ENCODE measurements at places on chromosomes 3 and 15.

DNA sequence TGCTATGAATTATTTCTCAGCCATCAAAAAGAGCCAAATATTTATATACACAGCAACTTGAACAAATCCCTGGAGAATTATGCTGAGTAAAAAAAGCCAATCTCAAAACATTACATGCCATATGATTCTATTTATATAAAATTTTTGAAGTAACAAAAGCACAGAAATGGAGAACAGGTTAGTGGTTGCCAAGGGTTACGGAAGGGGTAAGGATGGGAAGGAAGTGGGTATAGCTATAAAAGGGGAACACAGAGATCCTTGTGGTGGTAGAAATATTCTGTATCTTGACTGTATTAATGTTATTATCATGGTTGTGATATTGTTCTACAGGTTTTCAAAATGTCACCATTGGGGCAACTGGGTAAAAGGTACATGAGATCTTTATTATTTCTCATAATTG lies 62.3 kb upstream of the ASB14 start:
- ATAC-seq: no peak

DNA sequence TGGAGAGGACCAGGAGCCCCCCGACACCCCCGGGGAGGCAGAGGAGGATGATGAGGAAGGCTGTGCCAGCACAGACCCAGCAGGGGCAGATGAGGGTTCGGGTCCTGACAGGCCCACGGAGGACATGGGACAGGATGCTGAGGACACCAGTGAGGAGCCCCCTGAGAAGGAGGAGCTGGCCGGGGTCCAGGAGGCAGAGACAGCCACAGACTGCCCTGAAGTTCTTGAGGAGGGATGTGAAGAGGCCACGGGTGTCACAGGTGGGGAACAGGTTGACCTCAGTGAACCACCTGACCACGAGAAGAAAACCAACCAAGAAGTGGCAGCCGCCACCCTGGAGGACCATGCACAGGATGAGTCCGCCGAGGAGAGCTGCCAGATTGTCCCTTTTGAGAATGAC lies 909 bp downstream of the FGD5 start:
- ATAC-seq: peak; percentile 39

GRCh38 chr15:78148392-78149067 lies 632 bp upstream of the IDH3A start:
- peak; percentile 5 for ATAC-seq

DNA sequence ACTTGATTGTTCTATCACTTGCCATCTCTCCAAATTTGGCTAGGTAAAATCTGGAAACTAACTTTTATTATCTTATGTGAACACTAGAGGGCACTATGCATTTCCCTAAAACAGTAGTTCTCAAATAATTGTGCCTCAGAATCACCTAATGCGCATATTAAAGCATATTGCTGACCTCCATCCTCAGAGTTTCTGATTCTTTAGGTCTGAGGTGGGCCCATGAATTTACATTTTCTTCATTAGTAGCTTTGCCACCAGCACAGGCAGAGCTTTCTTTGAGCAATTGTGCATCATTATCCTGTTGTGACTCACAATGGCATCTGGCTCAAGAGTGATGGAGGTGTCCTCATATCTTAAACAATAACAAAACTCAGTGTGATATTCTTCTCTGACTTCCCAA lies 17.5 kb upstream of the BCHE start:
- no peak for ATAC-seq

- ATAC-seq: no peak
These were observed 203.3 kb downstream of the FEZF2 start for GRCh38 chr3:62169906-62170660.

- ATAC-seq: no peak
These were observed 40.7 kb upstream of the VILL start for GRCh38 chr3:37949866-37950265.

DNA sequence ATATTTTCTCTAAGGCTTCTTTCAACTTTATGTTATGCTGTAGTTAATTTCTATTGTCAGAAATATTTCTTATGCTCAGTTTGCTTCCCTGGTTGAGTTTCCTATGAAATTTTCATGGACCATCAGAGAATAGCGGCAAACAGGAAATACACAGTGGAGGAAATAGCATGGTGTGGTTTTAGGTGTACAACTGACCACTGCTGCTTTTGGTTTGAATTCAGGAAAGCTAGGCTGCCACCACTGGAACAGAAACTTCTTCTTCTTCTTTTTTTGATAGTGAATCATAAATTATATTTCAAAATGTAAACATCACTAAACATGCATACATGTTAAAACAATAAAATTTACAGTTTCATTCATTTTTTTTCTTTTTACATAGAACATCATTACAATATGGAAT lies 316.6 kb upstream of the TGFBR2 start:
- ATAC-seq: no peak

- no peak for ATAC-seq
These were observed 25.9 kb upstream of the UBE2E1 start for GRCh38 chr3:23779841-23780240.

- ATAC-seq: no peak
These were observed 55.7 kb upstream of the LMOD3 start for GRCh38 chr3:69178082-69178481.

DNA sequence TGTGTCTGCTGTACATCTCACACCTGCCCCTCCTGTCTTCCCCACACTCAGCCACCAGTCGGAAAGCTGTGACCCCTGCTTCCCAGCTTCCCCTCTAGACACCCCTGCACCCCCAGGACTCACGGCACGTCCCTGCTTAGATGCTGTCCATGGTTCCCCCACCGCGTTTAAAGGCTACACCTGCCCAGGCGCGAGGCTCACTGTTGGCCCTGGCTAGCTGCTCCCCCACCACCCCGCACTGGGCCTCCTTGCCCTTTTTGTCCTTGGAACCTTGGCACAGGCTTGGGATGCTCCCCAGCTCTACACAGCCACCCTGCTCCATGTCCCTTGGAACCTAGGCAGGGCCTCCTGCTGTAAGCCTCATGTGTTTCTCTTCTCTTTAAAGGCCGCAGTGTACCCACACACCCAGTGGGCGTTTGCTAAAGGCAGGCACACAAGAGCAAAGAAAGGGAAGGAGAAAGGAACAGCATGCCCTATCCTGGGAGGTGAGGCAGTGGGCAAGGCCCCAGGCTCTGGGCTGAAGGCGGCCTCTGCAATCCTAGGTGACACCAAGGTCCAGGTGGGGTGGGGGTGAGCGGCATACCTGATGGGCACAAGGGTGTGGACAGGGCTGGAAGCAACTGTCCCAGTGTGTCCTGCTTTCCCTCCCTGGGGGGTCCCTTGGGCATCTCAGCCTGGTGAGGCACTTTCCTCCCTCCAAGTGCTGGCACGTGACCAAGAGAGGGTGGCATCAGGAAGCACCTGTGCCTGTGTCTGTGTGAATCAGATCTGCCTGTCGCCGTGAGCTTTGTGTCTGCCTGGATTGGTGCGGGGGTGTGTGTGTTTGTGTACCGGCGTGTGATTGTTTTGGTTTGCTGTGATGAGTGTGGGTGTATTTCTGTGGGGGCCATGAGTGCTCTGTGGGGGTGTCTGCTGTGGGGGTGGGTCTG lies 54.4 kb downstream of the TPRA1 start:
- no peak for ATAC-seq

DNA sequence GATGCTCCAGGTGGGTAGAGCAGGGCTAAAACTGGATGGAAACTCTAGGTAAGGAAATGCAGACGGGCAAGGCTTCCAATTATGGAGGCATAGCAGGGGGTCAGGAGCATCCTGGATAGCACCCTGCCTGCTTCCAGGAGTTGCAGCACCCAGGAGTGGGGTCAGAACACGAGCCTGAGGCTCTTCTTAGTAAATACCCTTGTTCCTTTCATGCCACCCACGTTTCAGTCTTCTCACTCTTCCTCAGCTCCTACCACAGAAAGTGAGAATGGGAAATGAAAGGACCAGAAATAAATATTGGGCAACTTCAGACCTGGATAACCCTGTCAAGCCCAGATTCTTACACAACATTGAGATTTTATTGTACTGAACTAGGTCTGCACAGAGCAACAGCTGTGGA lies 16.4 kb downstream of the CCR1 start:
- ATAC-seq: peak; percentile 51

DNA sequence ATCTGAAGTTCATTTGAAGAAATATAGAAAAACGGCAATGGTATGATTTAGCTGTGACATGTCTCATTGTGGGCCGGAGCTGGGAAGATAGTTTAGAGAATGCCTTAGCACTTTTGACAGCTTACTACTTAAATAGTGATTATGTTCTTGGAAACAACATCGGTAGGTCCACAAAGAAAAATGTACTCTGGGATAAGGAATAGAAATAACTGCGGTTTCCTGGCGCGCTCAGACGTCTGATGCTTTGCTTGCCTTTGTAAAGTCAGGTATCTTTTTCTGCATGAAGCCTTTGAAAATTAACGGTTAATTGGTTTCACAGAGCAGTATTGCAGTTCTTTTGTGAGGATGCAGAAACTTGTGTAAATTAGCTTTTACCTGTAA lies 1.4 kb downstream of the USP3 start:
- ATAC-seq: no peak

DNA sequence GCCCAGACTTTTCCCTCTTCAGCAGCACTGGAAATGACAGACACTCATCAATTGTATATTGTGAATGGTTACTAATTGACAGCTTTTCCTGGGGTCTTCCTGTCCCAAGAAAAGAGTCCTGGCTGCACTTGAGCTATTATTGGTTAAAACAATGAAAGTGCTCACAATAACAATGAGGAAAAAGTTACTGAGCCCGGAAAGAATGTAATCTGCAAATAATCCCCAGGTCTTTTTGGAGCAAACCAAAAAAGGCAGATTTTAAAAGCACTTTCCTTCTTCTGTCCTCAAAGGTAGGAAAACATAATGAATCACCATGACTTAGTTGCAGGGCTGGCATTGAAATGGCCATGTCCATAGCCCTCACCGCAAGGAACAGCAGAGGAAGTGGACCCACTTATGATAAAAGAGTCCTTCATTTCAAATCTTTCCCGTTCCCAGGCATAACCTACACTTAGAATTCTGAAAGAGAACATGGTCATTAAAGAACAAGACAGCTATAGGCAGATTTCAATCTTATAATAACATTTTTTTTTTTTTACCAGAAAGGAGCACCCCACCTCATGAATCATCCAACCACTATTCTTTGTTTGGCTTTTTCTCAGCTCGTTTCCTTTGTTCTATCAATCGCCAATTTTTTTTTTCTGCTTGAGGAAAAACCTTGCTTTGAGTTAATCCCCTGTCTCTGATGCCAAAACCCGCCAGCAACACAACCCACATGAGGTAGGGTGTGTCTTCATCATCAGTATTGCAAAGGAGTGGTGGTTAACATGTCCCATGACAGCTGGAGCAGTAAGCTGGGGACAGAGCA lies 35.5 kb upstream of the ATP1B3 start:
- ATAC-seq: no peak

DNA sequence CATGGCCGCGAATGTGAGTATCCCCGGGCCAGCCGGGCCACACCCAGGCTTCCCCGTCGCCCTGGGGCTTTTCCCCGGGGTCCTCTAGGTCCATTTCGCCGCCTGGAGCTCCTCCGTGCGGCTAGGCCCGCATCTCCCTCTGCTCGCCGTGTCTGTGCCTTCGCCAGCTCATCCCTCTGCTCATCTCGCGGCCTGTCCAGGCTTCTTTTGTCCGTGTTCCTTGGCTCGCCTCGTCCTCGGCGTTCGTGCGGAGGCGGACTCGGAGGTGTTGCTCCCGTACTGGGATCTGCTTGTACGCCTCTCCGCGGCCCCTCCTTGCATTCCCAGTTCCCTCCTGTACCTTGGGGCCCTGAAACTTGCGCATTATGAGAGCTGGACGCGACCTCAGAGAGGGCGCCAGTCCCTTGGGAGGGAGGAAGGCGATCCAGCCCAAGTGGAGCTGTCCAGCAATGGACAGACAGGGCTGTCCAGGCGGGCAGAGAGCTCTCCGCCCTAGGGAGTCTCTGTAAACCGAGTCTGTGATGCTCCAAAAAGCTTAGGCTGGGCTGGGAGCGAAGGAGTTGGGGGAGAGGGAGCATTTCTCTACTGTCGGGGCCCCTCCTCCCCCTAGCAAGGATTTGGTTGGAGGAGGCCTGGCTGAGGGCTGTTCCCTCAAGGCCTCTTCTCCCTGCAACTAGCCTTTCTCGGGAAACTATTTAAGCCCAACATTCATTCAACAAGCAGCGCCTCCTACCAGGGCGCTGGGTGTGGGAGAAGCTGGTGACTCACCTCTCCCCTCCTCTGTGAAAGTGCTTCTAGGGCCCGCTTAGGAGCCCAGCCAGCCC lies 553 bp downstream of the TMEM43 start:
- no peak for ATAC-seq

DNA sequence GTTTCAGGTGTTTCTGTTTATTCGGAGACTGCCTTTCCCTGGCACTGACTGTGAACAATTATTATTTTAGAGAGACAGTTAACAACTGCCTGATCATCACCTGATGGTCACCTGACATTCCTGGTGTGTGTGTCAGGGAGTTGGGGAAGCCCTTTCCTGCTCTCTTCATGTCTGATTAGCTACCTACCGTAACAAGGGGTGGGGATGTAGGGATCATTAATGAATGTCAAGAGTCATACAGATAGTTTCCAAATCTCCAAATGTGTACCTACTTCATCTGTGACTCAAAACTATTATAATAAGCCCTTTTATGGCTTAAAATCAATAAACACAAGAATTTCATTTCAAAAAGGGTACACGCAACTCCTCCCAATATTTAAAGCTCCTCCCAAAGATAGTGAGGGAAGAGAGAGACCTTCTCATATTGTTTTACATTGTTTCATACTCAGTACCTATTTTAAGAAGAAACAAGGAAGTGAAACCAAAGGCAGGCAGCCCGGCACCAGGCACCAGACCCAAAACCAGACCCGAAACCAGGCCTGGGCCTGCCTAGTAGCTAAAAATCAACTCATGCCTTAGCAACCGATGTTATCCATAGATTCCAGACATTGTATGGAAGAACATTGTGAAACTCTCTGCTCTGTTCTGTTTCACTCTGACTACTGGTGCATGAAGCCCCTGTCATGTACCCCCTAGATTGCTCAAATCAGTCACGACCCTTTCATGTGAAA lies 844.9 kb upstream of the ALCAM start:
- peak; percentile 79 for ATAC-seq

DNA sequence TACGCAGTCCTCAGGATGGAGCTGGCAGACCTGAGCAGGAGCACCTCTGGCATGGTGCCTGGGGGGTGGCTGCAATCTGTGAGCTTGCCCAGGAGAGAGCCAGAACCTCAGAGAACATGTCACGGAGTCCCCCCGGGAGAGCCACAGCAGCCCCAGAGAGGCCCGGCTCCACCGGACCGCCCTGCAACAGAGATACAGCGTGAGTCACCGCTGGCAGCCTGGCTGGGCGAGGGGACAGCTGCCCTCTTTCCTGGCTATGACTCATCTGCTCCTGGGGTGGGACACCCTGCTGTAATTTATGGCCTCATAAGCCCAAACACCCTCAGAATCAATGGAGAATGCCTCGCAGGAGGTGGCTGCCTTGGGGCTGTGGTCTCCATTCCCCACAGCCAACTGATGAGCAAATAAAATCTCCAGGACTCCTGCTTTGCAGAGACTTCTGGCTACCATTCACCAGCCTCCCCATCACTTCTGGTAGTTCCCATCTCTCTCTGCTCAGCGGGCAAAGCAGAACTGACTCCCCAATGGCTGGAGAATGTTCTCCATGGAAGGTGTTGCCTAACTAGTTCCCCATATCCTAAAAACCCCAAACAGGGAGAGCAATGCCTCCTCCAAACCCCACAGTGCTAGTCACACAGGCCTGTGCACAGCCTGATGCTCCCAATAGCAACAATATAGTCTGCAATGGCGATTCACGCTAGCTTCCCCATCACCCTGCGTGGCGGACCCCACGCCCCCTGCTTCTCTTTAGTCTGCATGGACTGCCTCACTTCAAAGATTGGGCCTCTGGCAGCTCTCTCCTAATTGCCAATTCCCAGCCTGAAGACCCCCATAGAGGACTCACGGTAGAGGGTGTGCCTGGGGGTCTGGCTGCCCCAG lies 21.6 kb downstream of the ACSBG1 start:
- no peak for ATAC-seq

- ATAC-seq: no peak
These were observed 45.0 kb downstream of the FAIM start for GRCh38 chr3:138653567-138653966.

Measured in stimulated activated memory B cell treated with anti-CD40 and anti-IgM and Interleukin-4, amounts not matched to agents 10 μg/mL and 1 μg/mL and 100 μg/mL, for 72 hours (primary cell).